Lower leg skin (tissue), 4 donors: ENCODE measurements at places on chromosomes 3 and 15. TPM values are rescaled to one million over a fixed set of nuclear protein-coding genes. Genes with fewer than 3 reads are reported as not detected.

DNA sequence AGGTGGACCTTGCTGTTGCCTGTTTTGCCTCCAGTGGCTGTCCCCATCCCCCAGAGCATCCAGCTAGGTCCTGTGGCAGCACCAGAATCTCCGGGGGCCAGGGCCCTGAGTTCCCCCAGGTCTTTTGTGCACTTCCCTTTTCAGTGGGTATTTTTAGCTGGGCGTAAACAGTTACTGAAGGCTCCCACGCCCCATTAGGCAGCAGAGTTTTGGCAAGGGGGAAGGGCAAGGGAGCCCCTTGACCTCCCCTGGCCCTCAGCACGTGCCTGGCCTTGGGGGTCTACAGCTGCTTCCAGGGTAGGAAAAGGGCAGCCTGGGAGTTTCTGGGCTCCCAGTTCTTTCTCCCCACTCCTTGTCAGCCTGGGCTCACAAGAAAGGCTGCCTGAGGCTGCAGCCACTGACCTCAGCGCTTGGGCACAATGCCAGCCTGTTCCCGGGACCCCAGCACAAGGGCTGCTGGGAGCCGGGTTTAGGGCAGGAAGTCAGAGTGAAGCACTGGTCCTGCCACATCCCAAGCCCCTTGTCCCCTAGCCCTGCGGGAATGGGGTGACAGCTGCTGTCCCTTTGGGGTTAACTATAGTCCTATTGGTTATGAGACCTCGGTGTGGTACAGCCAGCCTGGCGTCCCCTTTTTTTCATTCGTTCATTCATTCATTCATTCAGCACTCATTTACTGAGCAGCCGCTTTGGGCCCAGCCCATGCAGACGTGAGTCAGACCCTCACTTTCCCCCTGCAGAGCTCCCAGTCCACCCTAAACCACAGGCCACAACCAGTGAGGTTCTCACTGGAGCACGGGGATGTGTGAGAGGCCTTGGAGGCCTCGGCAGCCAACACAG, 8.4 kb downstream of the CSK start:
- no peak for DNase-seq

DNA sequence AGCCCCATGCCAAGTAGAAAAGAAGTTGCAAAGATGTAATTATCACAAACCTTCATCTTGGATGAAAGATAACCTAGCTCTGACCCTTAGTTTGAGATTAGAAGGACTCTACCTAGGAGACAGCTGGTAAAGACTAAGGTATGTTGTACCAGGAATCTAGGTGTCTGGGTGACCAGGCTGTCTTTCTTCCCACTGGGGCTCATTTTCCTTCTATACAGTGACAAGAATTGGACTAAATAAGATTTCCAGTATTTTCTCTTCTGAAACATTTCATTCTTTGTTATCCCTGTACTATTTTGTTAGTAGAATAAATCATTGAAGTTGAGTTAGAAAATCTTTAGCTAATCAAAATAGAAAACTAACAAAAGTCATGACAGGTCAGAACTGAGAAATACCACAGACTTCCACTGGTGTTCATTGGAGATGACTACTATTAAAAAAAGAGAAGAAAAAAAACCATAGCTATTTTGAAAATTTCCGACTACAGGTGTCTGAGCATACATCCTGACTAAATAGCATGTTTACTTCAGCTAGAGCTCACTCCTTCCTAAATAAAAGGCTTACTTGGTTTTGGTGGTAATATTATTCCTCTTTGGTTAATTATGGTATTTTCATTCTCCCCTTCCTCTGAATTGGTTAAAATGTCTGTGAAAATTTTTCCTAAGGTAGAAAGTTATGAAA, 10.1 kb downstream of the TGFBR2 start:
- no peak for DNase-seq

Gene DNASE1L3
- total RNA-seq = 0.76 TPM

- DNase-seq = no peak
Observed at GRCh38 chr3:59978979-59979378, 929.2 kb upstream of the CFAP20DC start.

Gene C15orf61
- total RNA-seq = 19.0 TPM

Gene TLR9
- total RNA-seq = not detected

DNA sequence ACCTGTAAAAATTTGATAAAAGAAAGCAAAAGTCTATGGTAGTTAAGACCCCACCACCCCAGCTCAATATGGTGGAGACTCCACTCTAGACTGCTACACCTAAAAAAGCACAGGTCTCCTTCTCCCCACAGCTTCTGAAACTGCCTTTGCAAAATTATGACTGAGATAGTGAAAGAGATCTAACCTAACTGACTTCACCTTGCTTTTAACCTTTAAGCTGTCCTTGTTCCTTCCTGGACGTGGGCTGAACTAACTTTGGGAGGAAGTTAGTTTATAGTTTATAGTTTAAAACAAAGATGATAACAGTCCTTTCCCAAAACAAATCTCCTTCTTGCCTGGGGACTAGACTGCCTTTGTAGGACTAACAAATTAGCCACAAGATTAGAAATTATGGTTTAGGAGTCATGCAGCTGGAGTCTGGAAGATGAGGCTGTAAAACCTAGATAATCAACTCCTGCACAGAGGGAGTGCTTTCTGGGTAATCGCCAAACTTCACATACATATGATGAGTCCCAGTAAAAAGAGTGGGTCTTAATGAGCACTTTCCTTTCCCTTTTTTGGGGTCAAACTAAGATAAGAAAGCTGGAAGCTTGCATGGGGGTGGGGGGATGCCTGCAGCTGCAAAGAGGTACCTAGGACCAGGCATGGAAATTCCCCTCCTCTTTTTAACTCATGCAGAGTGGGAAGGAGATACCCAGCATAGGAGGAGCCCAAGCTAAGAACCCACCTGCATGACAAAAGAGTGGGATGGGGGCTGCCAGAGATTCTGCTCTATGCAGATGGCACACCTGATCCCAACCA, 17.5 kb downstream of the CCR8 start:
- no peak for DNase-seq

Gene SEMA3G
- 17.9 TPM for total RNA-seq

Gene CCRL2
- total RNA-seq = 1.2 TPM

Gene PPARG
- 8.4 TPM for total RNA-seq

Gene CSPG4
- total RNA-seq = 9.1 TPM

GRCh38 chr3:125078951-125079674, 23.3 kb upstream of the HEG1 start:
- DNase-seq = no peak

- peak; percentile 64 for DNase-seq
Observed at GRCh38 chr15:57500979-57501576, 90.6 kb upstream of the MYZAP start.

Gene VWA5B2
- total RNA-seq = not detected

Gene PYGO1
- total RNA-seq = 4.1 TPM

DNA sequence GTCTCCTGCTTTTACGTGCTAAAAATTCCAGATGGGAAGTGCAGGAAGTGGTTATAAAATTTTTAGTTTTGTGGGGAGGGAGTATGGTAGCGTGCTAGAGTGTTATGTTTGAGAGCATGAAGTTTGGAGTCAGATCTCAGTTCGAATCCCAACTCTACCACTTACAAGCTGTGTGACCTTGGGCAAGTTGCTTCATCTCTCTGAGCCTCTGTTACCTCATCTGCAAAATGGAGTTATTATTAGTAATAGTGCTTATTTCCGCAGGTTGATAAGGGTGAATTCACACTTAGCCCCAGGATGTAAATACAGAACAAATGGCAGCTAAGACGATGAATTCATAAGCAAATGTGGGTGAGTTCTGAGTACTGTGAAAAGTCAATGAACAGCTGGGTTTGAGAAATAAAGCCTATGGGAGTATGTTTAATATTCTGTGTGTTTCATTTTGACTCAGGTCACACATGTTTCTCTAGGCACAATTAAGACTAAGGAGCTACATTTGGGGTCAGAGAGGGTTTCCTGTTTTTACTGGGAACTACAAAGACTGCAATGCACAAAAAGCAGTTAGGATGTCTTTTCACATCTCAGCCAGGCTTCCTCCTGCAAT, 73.1 kb upstream of the FEZF2 start:
- no peak for DNase-seq

- no peak for DNase-seq
Observed at GRCh38 chr3:123421353-123422174, 27.3 kb downstream of the ADCY5 start.

- DNase-seq = no peak
Observed at GRCh38 chr15:31571676-31572075, 245.0 kb downstream of the KLF13 start.

Gene DNAH12
- total RNA-seq = not detected

Gene XYLB
- total RNA-seq = 1.1 TPM

GRCh38 chr3:132180337-132180791, 136.8 kb upstream of the ACP3 start:
- DNase-seq = no peak

Gene TP53BP1
- 15.9 TPM for total RNA-seq

Gene NEK11
- 3.3 TPM for total RNA-seq

DNA sequence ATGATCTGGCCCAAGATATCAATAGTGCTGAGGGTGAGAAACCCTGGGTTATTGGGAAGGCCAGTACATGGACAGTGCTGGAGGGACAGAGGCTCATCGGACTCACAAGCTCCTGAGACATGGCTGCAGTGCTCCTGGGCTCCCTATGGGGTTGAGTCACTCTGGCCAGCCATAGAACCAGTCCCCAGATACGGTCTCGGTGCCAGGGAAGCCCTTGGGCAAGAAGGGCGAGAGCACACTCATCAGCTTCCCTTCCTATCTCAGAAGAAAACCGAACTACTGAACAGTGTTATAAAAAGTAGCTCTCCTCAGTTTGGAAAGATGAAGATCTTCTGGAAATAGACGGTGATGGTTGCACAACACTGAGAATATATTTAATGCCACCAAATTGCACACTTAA, 34.4 kb downstream of the POC1A start:
- no peak for DNase-seq

Gene ZNF80
- not detected for total RNA-seq

Gene NEIL1
- total RNA-seq = 20.0 TPM

- DNase-seq = peak; percentile 27
Observed at GRCh38 chr15:75947092-75947491, 43.4 kb downstream of the FBXO22 start.

Gene KBTBD13
- total RNA-seq = not detected

Gene FAM107A
- 21.2 TPM for total RNA-seq

Gene CDHR4
- 0.36 TPM for total RNA-seq

- no peak for DNase-seq
Observed at GRCh38 chr3:174444391-174444790, 414.7 kb upstream of the NAALADL2 start.

DNA sequence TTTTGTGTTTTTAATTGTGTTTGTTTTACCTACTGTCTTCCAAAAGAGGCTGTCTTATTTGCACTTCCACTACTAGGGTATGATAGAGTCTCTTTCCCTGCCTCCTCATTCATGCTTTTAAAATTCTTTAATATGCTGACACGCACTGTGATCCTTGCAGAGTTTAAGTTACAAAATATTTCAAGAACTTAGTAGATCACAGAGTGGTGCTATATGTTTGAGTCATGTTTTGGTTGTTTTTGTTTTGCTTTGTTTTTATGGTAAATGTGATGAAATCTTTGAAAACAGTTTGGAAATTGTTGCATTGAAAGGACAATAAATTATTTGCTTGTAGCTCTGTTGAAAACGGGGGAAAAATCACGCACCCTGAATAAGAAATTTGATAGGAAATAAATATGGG, 5.9 kb upstream of the ABHD10 start:
- DNase-seq = no peak

Gene SLITRK3
- total RNA-seq = 0.08 TPM

Gene SSUH2
- 0.52 TPM for total RNA-seq

DNA sequence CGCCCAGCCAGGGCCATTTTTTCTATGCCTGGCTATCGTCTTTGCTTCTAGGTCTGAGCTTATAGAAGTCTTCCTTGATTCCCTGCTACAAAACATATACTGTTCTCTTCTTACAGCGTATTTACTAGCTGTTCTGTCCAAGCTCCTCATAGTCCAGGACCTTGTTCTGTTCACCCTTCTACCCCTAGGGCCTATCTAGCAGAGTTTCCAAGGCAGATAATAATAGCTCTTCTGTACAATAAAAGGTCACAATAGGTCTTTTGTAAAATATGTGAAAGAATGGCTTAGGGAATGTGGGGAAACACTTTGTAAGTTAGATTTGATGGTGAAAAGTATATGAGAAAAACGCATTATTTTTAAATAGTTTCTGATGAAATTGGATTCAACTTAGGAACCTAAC, 158.2 kb downstream of the P3H2 start:
- no peak for DNase-seq

- no peak for DNase-seq
Observed at GRCh38 chr3:181458857-181459256, 252.9 kb upstream of the SOX2 start.

Gene MSL2
- 26.9 TPM for total RNA-seq

DNA sequence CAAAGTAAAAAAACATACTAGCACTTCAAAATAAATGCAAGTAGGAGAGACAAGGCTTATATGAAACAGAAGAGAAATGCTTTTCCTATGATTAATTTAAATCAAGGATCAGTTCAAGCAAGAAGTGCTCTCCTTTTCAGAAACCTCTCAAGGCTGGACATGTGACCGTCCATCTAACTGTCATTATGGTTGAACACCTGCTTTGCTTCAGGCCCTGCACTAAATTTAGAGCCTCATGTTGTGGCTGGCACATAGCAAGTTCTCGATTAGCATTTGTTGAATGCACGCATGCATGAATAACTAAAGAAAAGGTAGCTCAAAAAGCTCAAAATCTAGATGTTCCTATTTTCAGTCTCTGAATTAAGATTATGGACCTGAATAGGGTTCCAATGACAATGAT, 82.0 kb downstream of the SV2B start:
- no peak for DNase-seq

DNA sequence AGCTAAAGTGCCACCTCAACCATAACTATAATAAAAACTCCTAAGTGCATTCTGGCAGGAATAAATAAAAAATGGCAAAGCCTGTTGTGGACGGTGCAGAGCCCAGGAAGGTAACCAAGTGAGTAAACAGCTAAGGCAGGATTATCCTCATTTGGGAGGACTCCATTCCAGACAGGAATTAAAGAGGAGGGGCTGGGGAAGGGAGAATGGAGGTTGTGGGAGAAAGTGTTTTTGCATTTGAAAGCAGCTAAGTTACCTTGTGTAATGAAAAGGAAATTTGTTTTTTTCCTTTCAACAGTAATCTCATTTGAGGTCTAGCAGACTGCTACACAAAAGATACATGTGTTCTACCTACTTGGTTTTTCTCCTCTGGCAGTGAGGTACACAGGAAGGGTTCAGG, 248.5 kb downstream of the TIGIT start:
- no peak for DNase-seq

GRCh38 chr15:41989573-41990242, 17.4 kb upstream of the EHD4 start:
- peak; percentile 96 for DNase-seq

GRCh38 chr15:60941448-60941847, 287.7 kb downstream of the RORA start:
- DNase-seq = no peak

Gene ESYT3
- 49.2 TPM for total RNA-seq

- no peak for DNase-seq
Observed at GRCh38 chr3:67526246-67526645, 128.2 kb downstream of the SUCLG2 start.

GRCh38 chr15:65249641-65250040, 37.0 kb downstream of the PARP16 start:
- no peak for DNase-seq

Gene ANKRD34C
- total RNA-seq = not detected

- no peak for DNase-seq
Observed at GRCh38 chr15:85723960-85724945, 70.5 kb downstream of the KLHL25 start.

- no peak for DNase-seq
Observed at GRCh38 chr3:169311381-169311780, 352.1 kb downstream of the MECOM start.

- no peak for DNase-seq
Observed at GRCh38 chr3:185583925-185584324, 2.2 kb upstream of the SENP2 start.

Gene WNT7A
- total RNA-seq = 0.69 TPM

- no peak for DNase-seq
Observed at GRCh38 chr3:151896246-151897012, 23.0 kb downstream of the SUCNR1 start.

Gene C3orf33
- 0.59 TPM for total RNA-seq
